SK-N-MC (cell line): ENCODE measurements at places on chromosomes 3 and 15.

DNA sequence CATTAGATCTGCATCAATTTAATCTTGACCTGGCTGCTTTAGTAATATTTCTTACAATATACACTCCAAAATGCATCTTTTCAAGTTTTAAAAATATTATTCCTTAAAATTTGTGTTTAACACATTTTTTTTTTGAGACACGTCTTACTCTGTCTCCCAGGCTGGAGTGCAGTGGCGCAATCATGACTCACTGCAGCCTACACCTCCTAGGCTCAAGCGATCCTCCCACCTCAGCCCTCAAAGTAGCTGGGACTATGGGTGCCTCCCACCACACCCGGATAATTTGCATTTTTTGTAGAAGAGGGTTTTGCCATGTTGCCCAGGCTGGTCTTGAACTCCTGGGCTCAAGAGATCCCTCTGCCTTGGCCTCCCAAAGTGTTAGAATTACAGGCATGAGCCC is 73.6 kb downstream of the ETV5 start:
- no peak for DNase-seq

- DNase-seq, result no peak
Observed at GRCh38 chr3:17235310-17235709, 350.6 kb downstream of the PLCL2 start.

- DNase-seq, result no peak
Observed at GRCh38 chr3:126577261-126577660, 18.5 kb upstream of the C3orf22 start.

DNA sequence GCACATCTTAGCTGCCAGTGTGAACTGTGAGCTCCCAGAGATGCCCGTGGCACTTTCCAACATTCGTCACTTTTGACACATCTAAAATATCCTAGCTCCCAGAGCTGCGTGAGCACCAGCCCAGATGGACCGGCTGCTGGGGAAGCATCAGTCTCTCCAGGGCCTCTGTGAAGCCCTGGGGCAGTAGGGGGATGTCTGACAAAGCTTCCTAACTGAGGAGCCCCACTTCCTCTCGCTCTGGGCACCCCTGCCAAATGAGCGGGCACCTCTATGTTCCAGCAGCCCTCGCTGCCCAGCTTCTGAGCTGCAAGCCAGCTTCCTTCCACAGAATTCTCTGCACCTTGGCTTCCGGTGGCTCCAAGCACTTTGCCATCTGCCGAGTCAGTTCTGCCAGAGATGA is 91.1 kb downstream of the LIPC start:
- DNase-seq, result no peak

DNA sequence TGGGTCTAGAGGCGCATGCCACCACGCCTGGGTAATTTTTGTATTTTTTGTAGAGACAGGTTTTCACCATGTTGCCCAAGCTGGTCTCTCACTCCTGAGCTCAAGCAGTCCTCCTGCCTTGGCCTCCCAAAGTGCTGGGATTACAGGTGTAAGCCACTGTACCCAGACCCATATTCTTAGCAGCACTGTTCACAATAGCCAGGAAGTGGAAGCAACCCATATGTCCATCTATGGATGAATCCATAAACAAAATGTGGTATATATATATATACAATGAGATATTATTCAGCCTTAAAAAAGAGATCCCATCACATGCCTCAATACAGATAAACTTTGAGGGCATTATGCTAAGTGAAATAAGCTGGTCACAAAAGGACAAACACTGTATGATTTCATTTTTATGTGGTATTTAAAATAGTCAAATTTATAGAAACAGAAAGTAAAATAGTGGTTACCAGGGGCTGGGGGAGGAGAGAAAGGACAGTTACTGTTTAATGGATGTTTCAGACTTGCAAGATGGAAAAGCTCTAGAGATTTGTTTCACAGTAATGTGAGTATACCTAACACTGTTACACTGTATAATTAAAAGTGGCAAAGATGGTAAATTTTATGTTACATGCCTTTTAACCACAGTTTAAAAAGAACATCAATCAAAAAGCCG is 35.7 kb upstream of the GRAMD1C start:
- DNase-seq, result no peak

GRCh38 chr15:36737430-36737891 is 158.0 kb downstream of the CDIN1 start:
- DNase-seq, result no peak

GRCh38 chr15:80214910-80215309 is 37.1 kb downstream of the CTXND1 start:
- DNase-seq, result no peak

DNA sequence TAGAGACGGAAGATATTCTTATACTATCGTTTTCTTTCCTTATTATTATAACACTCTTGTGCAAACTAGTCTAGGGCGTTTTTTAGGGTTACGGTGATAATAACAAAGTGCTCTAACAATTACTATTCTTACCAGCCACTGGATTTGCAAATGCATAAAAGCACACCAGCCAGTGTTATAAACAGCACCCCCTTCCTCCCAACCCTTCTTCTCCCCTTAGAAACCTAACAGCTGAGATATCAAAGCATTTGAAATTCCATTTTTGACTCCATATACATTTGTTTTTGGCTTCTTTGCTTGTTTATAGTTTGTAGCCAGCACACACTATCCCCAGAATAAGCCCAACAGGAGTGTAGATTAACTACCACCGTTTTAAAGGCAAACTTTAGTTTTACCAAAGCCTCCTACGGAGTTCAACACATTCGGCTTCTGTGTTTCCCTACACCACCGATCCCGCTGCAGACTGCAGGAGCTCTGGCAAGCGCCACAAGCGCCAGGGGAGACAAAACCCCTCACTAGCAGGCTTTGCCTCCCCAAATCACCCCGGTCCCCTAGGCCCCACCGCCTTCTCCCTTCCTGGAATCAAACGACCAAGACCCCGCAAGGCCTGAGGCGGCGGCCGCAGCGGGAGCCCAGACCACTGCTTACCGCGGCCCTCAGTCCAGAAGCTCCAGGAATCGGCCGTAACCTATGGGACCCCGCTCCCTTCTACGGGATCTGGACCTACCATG is 461 bp downstream of the COPB2 start:
- DNase-seq, result no peak

GRCh38 chr3:128456776-128457715 is 9.6 kb downstream of the DNAJB8 start:
- DNase-seq, result no peak

GRCh38 chr3:9623148-9623547 is 26.2 kb upstream of the MTMR14 start:
- DNase-seq, result no peak

DNA sequence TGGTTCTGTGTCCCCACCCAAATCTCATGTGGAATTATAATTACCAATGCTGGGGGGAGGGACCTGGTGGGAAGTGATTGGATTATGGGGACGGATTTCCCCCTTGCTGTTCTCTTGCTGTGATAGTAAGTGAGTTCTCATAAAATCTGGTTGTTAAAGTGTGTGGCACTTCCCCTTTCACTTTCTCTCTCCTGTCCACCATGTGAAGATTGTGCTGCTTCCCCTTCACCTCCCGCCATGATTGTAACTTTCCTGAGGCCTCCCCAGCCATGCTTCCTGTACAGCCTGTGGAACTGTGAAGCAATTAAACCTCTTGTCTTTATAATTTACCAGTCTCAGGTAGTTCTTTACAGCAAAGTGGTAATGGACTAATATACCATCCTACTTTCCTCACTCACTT is 289.6 kb downstream of the EFHB start:
- DNase-seq, result no peak

- no peak for DNase-seq
Observed at GRCh38 chr15:92817339-92817886, 82.7 kb upstream of the CHD2 start.

- no peak for DNase-seq
Observed at GRCh38 chr15:51861557-51862359, 32.3 kb downstream of the TMOD3 start.

- no peak for DNase-seq
Observed at GRCh38 chr15:35161694-35162093, 76.6 kb upstream of the NANOGP8 start.

- DNase-seq, result no peak
Observed at GRCh38 chr3:31895471-31895870, 85.6 kb downstream of the OSBPL10 start.

DNA sequence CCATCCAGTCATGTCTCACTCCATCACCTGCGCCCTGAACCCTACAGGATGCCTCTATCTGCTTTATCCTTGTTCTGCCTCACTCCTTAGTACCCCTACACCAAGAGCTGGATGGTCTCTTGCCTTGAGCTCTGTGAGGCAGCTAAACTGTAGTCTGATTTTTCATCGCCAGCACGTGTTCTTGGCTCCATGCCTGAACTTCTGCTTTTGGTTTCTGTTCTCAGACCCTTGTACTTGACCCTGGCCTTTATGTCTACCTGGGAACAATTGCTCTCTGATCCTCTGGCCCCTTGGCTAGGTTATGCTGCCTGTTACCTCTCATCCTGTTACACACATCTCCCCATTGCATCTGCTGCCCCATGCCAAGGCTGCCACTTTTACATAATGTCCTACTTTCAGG is 318.0 kb upstream of the LMCD1 start:
- DNase-seq, result no peak

- DNase-seq, result no peak
Observed at GRCh38 chr3:158961911-158962310, 160.1 kb downstream of the MFSD1 start.

GRCh38 chr3:155462672-155463071 is 169.2 kb upstream of the STRIT1 start:
- DNase-seq, result peak; percentile 30

- no peak for DNase-seq
Observed at GRCh38 chr3:169835533-169835932, 22.8 kb upstream of the LRRC34 start.

DNA sequence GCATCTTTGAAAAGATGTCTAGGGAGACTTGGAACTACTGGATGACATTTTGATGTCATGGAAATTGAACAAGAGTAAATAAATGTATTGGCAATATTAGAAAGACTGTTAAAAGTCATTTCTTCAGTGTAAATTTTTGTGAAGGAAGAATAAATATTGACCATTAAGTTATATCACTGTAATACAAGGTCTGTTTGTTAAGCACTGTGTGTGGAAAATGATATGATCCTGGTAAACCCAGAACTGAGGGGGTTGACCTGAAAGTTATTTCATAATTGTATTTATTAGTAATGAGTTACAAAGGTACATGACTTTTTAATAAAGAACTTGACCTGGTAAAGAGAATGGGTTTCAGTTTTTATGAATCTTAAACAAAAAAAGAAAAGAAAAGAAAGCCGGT is 106.6 kb downstream of the B3GALNT1 start:
- no peak for DNase-seq

GRCh38 chr3:1583044-1583443 is 490.2 kb downstream of the CNTN6 start:
- no peak for DNase-seq
